ENCODE measurements at places on chromosomes 6 and 20.

GRCh38 chr6:127904160-127904559 lies 3.3 kb upstream of the THEMIS start:
- no peak for DNase-seq

DNA sequence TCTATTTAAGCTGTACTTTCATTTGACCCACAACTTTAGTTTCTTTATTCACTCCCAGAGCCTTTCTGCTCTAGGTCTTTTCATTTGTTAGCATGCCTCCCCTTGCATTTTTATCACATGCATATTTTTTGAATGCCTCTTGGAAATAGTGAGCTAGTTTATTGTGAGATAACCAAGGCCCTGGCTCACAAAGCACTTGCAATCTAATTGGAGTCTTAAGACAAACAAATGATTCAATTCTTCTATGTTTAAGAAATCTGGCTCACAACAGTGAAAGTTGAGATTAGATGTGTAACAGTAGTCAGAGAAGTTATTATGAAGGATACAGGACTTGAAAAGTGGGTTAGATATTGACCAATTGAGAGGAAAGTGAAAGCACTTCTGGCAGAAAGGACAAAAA lies 173.4 kb downstream of the MOXD1 start:
- peak; percentile 83 for DNase-seq

- peak; percentile 40 for DNase-seq
Observed at GRCh38 chr6:118660218-118660569, 8.8 kb upstream of the CEP85L start.

- no peak for DNase-seq
Observed at GRCh38 chr6:113505084-113505699, 352.0 kb upstream of the MARCKS start.

DNA sequence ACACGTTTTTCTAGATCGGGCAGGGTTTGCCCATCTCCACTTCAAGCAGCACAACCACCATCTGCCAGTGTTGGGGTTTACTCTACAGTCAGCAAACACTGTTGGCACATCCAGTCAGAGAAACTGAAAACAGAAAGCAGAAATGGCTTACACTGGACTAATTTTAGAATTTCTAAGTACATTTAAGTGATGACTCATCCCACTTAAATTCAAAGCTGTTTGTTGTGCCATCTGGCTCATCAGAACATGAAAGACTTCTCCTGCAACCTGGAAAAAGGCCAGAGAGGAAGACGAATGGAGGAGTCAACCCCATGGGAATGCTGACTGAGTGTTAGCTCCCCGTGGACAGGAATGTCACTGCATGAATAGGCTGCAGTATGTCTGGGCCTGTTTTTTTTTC lies 21.8 kb downstream of the FAM209B start:
- DNase-seq = peak; percentile 95

GRCh38 chr6:135402311-135402710 lies 95.2 kb downstream of the AHI1 start:
- DNase-seq = no peak

- peak; percentile 50 for DNase-seq
Observed at GRCh38 chr6:48541649-48542048, 430.7 kb upstream of the PTCHD4 start.

GRCh38 chr20:59784365-59784764 lies 149.1 kb downstream of the SYCP2 start:
- no peak for DNase-seq

- no peak for DNase-seq
Observed at GRCh38 chr6:42727087-42727611, 4.8 kb upstream of the PRPH2 start.

DNA sequence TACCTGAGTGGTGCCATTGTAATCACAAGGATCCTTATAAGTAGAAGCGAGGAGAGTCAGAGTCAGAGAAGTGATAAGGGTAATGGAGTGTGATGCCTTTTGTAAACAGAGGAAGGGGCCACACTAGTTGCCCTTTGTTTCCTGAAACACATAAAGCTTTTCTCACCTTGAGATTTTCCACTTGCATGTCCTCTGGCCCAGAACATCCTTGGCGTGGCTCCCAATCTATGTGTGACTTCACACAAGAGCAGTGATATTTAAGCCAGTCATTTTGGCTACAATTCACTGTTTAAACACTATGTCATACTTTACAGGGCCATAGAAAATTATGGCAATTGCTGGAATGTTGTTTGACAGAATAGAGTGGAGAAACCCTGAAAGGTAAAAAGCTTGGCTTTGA lies 121.2 kb upstream of the BTN3A2 start:
- DNase-seq = no peak

DNA sequence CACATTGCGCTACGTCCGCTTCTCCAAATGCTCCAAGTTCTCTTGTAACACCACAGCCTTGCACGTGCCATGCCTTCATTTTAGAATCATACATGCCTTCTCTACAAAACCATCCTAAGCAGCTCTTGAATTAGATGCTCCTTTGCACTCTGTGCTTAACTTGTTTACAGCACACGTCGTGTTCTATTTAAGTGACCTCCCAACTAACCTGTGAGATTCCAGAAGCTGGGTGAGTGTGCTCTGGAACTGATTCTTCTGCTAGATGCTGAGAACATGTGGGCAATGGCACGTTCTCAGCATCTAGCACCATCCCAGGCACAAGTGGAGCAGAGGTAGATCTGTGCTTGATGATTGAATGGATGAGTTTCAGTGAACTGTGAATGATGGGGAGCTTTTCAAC lies 100.0 kb upstream of the NEDD9 start:
- no peak for DNase-seq

GRCh38 chr6:142260748-142261147 lies 41.1 kb upstream of the ADGRG6 start:
- DNase-seq = no peak

GRCh38 chr6:139736325-139736906 lies 362.0 kb upstream of the CITED2 start:
- DNase-seq = no peak

DNA sequence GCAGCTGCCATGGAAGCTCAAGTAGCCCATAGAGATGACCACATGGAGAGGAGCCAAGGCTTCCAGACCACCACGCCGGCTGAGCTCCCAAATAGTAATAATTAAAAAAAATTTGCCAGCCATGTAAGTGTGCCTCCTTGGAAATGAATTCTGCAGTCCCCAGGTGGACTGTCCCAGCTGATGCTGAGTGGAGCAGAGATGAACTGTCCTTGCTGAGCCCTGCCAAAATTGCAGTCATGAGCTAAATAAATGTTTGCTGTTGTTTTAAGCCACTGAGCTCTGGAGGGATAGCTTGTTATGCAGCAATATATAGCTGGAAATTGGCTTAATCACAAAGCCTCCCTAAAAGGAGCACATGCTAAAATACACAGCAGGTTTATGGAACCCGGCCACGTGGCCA lies 55.6 kb upstream of the SNRPB2 start:
- DNase-seq = no peak

DNA sequence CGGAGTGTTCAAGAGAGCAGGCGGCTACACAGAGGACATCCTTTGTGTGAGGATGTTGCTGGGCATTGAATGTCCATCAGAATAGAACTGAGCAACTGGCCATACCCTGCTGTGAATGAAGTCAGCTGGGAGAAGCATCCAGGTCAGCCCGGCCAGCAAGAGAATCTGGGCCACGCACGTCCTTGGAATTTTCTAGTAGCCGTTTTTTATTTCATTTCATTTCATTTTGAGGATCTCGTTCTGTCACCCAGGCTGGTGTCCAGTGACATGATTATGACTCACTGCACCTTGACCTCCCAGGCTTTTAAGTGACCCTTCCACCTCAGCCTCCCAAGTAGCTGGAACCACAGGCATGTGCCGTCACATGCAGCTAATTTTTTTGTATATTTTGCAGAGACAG lies 97.9 kb downstream of the SSR1 start:
- DNase-seq = no peak

- no peak for DNase-seq
Observed at GRCh38 chr6:53369876-53370515, 21.2 kb upstream of the ELOVL5 start.

DNA sequence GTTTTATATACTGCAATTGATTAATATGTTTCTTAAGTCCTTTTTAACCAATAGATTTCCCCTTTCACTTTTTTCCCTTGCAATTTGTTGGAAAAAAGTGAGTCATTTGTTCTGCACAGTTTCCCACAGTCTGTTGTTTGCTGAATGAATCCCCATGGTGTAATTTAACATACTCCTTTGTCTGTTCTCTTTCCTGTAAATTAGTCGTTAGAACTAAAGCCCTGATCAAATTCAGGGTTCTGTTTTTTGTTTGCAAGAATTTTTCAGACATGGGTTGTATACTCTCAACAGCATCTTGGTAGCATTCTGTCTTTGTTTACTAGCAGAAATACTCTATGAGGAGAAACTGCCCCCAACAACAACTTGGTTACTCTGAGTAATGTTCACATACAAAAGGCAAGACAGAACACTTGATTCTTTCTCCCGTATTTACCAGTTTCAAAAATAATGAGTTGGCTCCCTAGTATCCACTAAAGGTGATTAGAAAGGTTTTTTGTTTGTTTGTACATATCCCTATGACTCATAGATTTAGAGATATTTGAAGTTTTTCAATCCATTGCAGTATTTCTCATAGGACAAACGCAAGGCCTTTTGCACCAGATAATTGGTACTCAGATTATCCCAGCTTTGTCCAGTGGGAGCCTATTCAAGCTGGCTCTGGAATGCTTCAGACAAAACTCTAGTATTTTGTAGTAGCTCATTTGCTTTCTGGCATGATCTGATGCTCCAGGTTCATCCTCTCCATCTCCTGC lies 16.5 kb downstream of the BLOC1S5 start:
- peak; percentile 36 for DNase-seq

DNA sequence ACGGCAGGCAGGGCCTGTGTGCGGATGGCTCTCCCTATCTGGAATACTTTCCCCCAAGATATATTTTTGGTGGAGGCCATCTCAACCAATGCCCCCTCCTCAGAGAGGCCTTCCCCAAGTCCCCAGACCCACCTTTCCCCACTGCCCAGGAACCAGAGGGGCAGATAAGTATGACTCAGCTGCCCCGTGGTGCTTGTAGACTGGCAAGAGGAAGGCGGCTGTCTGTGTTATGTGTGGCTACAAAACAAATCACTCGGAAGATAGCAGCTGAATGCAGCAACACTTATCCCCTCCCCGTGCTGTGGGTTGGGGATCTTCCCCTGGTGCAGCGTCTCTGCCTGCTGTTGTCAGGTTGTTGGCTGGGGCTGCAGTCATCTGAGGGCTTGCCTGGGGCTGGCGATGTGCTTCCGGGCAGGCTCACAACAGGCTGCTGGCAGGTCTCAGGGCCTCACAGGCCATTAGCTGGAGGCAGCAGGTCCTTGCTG lies 7.1 kb downstream of the NPEPL1 start:
- DNase-seq = no peak

DNA sequence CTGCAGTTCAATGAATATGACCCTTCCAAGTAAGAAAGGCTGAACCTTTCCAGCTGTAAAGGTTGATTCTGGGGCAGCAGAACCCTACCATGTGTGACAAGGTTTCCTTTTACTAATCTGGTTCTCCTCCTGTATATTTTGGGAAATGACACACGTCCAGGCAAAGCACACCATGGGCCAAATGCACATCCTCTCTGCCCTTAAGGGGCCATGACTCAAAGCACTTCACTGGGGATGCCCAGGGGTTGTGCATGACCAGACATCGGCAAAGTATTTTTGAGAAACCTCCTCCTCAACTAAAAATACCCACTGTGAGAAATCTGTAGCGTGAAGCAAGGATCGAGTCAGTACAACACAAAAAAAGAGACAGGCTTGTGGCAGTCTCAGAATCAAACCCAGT lies 174.7 kb downstream of the BACH2 start:
- no peak for DNase-seq

- no peak for DNase-seq
Observed at GRCh38 chr6:130152908-130153510, 69.7 kb downstream of the SAMD3 start.

GRCh38 chr6:139863346-139863745 lies 488.9 kb upstream of the CITED2 start:
- peak; percentile 62 for DNase-seq

GRCh38 chr6:112330071-112330878 lies 16.9 kb upstream of the RFPL4B start:
- peak; percentile 67 for DNase-seq

- peak; percentile 18 for DNase-seq
Observed at GRCh38 chr6:11292594-11293236, 60.2 kb upstream of the NEDD9 start.

GRCh38 chr6:44000164-44000842 lies 126.9 kb downstream of the MRPL14 start:
- no peak for DNase-seq

GRCh38 chr6:20892365-20892764 lies 358.1 kb downstream of the CDKAL1 start:
- no peak for DNase-seq

DNA sequence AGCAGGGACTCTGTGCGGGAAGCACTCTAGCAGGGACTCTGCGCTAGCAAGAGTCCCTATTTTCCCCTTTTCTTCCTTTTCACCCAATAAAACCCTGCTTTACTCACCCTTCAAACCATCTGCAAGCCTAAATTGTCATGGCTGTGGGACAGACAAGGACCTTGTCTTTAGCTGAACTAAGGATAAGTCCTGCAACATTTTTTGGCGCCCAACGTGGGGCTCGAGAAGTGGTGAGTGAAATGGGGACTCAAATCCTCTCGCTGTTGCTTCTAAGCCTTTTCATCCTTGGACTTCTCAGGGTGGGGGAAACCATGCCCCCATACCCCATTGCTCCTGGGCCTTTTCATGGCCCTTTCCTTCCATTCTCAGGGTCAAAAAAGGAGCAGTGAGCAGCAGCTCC lies 46.4 kb downstream of the IMPG1 start:
- no peak for DNase-seq

GRCh38 chr6:7136859-7137334 lies 29.1 kb downstream of the RREB1 start:
- DNase-seq = no peak

DNA sequence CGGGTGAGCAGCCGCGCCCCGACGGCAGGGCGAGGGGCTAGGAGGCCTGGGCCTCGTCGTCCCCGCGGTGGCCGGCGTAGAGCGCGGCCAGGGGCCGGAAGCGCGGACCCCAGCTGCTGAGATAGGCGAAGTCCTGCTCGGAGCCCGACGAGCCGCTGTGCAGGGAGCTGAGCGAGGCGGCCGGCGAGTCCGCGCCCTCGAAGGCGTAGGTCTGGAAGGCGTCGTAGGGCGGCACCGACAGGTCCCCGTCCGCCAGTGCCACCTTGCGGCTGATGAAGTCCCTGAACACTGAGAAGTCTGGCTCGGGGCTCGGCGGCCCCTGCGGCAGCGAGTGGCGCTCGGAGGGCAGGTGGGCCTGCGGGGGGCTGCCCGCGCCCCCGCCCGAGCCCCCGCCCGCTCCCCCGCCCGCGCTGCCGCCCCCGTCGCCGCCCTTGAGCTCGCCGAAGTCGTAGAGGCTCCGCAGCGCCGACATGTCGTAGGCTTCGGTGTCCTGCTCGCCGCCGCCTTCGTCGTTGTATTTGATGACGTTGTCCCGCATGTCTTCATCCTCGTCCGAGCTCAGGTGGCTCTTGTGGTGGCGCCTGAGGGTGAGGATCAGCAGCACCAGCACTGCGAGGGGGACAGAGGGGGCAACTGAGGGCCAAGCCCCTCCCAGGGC lies 56.5 kb downstream of the CD40 start:
- DNase-seq = peak; percentile 35

DNA sequence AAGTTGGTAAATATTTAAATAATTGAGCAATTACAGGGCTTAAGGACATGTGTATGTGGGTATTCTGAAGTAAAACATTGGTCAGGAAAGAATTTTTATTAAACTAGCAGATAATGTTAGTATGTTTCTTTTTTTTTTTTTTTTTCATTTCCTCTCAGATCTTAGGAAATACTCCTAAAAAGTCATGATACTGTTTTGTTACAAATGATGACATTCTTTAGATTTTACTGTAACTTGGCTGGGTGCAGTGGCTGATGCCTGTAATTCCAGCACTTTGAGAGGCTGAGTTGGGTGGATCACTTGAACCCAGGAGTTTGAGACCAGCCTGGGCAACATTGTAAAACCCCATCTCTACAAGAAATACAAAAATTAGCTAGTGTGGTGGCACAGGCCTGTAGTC lies 41.5 kb downstream of the CDC40 start:
- DNase-seq = peak; percentile 55

All from adipocyte (in vitro differentiated cells).